ENCODE measurements at places on chromosomes 12 and 14.

DNA sequence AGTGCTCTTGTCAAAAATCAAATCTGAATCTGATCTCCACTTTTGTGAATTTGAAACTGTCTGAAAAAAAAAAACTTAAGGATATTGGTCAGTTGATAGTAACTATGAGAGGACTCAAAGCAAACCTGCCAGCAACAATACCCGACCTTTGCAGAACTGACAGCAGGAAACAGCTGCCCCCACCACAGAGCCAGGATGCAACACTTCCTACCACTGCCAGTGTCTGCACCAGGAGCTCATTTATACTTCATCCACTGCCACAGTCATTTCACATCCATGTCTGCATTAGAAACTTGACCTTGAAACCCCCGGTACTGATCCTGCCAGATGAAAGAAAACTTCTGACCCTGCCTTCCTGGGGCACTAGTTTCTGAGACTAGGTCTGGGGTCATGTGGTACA lies 27.4 kb upstream of the RXYLT1 start:
- DNase-seq: no peak
- no peak overlapping the region for H3K27ac ChIP-seq
- H3K4me1 ChIP-seq: no peaks in the 10 kb centered on the region

DNA sequence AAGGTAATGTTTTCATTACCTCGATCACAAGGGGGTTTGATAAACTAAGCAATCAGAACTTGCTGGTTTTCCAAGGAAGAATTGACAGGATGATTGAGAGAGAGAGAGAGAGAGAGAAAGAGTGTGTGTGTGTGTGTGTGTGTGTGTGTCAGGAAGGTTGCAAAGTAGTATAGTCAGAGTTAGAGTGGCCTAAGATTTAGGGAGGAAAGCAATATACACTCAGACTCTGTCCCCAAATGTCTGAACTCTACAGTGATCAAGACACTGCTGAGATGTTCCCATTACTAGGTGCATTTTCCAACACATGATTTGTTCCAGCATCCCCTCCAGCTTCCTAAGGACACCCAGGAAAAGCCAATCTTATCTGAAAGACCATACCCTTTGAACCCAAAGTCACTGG lies 1074.1 kb downstream of the BCL11B start:
- H3K36me3 ChIP-seq: no peaks in the 10 kb centered on the region
- no peak overlapping the region for H3K4me3 ChIP-seq
- H3K27ac ChIP-seq: no peak overlapping the region
- H3K27me3 ChIP-seq: no peaks in the 10 kb centered on the region
- no peaks in the 10 kb centered on the region for H3K4me1 ChIP-seq

DNA sequence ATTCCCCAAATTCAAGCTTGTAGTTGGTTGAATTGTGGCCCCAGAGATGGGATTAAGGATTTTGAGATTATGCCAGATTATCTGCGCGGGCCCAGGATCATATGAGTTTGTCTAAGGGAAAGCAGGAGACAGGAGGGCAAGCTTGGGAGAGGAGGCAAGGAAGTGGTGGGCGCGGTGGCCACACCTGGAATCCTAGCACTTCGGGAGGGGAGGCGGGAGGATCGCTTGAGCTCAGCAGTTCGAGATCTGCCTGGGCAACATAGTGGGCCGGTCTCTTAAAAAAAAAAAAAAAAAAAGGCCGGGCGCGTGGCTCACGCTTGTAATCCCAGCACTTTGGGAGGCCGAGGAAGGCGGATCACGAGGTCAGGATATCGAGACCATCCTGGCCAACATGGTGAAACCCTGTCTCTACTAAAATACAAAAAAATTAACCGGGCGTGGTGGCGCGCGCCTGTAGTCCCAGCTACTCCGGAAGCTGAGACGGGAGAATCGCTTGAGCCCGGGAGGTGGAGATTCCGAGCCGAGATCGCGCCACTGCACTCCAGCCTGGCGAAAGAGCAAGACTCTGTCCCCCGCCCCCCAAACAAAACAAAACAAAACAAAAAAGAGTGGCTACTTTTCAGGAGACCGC lies 881 bp upstream of the PUS1 start:
- DNase-seq: no peak
- peak overlapping the region; percentile 83 for H3K4me3 ChIP-seq
- no peaks in the 10 kb centered on the region for H3K36me3 ChIP-seq
- peaks cover 7% of the 10 kb centered on the region for H3K27me3 ChIP-seq
- peak overlapping the region; percentile 72 for H3K27ac ChIP-seq

DNA sequence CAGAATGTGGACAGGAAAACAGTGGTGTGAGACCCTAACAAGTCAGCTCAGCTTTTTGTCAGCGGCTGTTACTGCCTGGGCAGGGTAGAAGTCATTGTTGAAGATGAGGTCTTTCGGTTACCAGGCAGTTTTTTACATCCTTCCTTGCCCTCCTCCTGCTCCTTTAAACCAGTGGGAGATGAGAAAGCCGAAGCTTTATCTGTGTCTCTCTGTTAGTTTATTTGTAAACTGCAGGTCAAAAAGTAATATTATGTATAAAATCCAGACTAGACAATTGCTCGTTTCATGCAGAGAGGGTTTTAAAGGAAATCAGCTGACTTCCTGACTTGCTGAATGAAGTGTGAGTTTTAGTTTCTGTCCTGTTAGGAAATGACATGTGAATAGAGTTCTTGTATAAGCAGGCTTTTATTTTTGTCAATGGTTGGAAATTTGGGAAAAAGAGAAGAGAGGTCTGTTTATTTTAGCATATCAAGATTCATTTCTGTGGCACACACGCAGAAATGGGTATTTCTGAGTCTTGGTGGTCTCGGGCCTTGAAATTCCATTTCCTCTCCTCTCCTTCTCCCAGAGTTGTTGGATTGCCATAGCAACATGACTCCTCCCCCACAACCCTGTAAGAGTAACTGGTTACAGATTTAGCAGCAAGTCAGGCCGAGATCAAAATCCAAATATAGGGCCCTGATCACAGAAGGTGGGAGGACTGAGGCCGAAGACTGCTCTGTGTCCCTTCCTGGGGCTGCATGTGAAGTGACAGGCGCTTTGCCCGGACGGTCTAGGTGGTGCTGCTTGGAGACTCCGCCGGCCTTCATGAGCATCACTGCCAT lies 60.8 kb downstream of the SAMD4A start:
- H3K27ac ChIP-seq: no peak overlapping the region
- H3K36me3 ChIP-seq: no peaks in the 10 kb centered on the region
- H3K4me3 ChIP-seq: no peak overlapping the region
